NK-92 treated with Interleukin-12 subunit alpha and Interleukin-12 subunit beta, amount 100 ng/mL, for 24 hours (cell line): ENCODE measurements at places on chromosomes 5 and 9.

- no peak for DNase-seq
Measured at GRCh38 chr5:177099422-177100093, 12.8 kb downstream of the FGFR4 start.

- DNase-seq: no peak
Measured at GRCh38 chr9:76519075-76519835, 60.3 kb downstream of the GCNT1 start.

- no peak for DNase-seq
Measured at GRCh38 chr9:89154651-89155336, 23.8 kb downstream of the SHC3 start.

- DNase-seq: no peak
Measured at GRCh38 chr5:135631391-135631790, 52.6 kb upstream of the CXCL14 start.

DNA sequence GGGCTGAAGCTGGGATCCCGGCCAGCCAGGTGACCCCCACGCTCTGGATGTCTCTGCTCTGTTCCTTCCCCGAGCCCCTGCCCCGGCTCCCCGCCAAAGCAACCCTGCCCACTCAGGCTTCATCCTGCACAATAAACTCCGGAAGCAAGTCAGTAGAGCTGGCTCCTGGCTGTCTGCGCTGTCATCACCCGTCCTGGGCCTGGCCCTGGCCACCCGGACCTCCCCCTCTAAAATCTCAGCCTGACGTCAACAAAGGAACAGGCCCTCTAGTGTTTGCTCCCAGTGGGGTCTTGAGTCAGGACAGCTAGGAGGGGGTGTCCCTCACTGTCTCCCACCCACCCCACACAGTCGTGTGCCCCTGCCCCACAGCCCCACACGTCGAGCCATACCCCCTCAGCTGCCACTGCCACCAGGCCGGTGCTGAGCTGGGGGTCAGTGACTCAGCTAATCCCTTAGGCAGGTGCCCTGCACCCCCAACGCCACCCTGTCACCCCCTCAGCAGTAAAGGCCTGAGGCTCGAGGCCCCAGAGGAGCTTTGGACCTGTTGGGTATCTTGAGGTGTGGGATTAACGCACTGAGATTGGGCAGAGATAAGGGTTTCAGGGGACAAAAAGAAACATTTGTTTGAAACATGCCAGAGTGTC is 1.1 kb upstream of the LCNL1 start:
- no peak for DNase-seq

DNA sequence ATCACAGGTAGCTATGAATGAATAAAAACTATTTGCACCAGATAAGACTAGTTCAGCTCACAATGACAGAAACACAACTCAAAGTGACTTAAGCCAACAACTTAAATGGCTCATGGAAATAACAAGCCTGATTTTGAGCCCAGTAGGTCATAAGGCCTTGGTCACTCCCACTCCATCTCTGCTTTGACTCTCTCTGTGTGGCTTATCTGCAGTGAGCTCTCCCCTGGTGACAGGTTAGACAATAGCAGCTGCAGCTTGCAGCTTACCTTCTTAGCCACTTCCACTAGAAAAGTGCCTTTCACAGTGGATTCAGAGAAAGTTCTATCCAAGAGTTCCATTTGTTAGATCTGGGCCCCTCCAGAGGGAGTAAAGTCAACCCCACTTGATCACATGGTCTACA is 315.7 kb downstream of the RAB3C start:
- DNase-seq: no peak

DNA sequence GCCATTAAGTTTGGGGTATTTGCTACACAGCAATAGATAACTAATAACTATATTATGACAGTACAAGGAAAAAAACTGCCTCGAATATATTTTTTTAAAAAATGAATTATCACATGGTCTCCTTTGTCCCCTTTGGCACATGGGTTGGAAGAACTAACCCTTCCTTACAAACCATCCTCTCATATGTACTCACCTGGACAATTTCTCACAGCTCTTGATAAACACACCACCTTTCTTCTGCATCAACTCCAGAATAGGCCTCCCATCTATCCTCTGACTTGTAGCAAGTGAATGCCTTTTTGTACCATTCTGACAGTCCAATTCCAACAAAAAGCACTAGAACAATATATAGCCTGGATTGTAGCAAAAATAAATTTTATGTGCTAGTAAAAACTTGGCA is 78.7 kb upstream of the LARP1 start:
- DNase-seq: no peak

DNA sequence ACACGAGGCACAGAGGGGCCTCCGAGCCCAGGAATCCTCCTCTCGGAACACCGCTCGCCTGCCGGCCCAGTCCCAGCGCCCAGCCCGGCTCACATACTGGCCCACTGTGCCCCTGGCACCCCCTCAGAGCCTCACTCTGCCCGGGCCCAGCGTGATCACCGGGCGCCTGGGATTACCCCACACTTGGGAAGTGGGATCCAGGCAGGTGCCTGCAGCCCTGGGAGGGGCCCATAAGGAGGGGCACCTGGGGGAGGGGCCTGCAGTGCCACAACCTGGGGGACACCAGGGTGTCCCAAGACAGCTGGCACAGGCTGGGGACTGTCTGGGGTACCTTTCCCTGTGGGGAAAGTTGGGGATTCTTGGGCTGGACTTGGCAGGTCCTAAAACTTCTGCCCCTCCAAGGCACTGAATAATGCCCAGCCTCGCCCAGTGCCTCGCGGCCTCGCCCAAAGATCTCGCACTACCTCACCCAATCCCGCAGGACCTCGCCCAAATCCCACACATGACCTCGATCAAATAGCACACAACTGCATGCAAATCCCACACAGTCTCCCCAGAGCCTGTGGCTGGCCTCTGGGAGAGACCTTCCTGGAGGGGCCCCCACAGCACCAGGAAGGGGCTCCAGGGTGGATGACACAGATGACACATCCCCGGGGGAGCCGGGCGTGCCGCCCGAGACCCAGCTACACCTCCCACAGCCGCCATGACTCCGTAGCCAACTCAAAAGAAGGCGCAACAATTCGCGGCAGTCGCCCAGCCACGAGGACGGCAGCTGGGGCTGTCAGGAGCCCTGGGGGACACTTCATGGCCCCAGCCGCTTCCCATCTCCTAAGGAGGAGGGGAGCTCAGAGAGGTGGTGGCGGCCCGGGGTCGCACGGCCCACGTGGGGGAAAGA is 13.7 kb downstream of the NOTCH1 start:
- no peak for DNase-seq

DNA sequence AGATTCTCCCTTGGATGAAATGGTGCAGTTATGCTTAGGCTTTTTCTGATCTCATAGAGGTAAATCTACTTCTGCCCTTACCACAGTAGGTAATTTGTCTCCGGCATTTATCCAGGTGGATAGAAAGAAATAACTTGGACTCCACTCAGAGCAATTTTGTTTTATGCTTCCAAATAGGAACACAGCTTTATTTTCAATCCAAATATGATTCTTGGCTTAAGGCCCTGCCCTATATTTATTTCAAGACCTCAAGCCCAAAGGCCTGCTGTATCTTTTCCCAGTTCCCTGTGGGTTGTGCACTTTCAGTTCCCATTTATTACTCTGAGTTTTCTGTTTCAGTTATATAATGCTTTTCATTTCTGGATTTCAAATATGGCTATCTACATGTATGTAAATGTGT is 274.2 kb upstream of the SMC2 start:
- DNase-seq: no peak

DNA sequence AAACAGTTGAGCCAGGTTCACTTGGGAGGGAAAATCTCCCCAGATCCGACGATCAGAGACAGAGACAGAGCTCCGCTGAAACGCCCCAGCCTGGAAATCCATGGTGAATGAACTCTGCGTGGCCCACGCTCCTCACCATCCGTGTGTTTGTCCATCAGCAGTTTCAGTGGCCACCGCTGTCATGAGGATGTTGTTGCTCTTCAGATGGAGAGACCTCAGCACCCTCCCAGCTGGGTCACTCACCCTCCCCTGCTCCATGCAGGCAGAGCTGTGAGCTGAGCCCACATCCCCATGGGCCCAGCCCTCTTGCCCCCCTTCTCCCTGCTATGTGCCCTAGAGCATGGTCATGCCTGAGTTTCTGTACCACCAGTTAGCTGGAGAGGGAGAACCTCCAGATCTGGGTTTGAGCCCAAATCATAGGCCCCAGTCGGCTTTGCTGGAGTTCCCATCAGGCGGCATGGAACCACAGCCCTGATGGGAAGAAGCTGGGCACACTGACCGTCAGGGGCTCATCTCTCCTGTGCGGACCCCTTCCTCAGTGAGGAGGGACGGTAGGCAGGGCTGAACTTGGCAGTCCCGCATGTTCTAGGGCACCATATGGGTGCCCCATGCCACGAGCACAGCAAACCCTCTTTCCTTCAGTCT is 154.4 kb upstream of the COL5A1 start:
- no peak for DNase-seq

- no peak for DNase-seq
Measured at GRCh38 chr5:89036704-89037489, 153.9 kb upstream of the MEF2C start.

DNA sequence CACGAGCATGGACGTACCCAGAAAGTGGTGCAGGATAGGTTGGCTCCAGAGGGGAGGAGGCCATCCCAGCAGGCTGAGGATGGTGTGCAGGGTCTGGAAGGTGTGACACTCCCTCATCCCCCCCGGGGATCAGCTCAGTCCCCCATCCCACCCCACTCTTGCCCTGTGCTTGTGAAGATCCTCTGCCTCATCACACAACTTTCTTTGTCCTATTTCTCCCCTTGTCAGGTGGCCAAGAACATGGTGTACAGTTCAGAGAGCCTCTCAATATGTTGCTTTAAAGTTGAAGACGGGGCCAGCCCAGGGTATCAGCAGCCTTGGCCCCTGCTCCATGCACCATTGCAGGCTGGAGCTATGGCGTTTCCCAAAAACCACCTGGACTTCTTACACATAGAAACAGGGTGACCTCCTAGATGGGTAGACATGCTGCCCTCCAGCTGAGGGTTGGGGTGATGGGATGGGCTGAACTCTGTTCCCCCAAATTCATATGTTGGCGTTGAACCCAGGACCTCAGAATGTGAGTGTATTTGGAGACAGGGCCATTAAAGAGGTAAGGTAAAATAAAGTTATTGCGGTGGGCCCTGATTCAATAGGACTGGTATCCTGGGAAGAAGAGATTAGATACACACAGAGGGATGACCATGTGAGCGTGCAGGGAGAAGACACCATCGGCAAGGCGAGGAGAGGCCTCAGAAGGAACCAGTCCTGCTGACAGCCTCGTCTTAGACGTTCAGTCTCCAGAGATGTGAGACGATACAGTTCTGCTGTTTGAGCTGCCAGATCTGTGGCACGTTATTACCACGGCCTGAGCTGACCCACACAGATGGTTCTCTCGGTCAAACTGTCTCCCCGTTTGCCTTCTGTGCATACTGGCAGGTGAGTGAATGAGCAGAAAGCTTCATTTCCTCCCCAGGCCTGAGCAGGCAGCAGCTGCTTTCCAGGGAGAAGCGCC is 272.5 kb downstream of the GADD45G start:
- DNase-seq: no peak

- DNase-seq: no peak
Measured at GRCh38 chr5:88081877-88082276, 186.8 kb downstream of the TMEM161B start.

DNA sequence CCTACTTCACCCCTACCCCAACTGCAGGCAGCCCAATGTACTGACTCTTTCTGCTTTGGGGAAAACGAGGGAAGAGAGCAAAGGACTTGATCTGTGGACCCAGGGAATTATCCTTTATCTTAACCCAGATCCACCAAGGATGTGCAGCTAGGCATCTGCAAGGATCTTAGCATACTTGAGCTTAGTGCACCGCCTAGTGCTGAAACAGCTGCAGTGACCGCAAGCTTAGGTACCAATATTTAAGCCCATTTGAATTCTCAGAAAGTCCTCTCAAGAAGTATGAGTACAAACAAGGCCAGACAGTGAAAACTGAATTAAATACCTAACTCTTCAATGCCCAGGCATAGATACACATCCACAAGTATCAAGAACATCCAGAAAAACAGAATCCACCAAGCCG is 576.7 kb upstream of the ADAMTS16 start:
- DNase-seq: no peak

GRCh38 chr5:75668445-75668844 is 48.8 kb downstream of the POC5 start:
- no peak for DNase-seq

GRCh38 chr5:62268234-62268633 is 37.8 kb upstream of the KIF2A start:
- no peak for DNase-seq

- no peak for DNase-seq
Measured at GRCh38 chr9:83106263-83106662, 43.3 kb upstream of the RASEF start.

GRCh38 chr5:52804387-52804791 is 16.7 kb downstream of the ITGA1 start:
- DNase-seq: no peak

- DNase-seq: no peak
Measured at GRCh38 chr5:6398570-6399230, 20.4 kb upstream of the MED10 start.

GRCh38 chr9:119283078-119283794 is 86.0 kb downstream of the BRINP1 start:
- no peak for DNase-seq

GRCh38 chr5:6736106-6736505 is 22.9 kb downstream of the TENT4A start:
- DNase-seq: no peak

DNA sequence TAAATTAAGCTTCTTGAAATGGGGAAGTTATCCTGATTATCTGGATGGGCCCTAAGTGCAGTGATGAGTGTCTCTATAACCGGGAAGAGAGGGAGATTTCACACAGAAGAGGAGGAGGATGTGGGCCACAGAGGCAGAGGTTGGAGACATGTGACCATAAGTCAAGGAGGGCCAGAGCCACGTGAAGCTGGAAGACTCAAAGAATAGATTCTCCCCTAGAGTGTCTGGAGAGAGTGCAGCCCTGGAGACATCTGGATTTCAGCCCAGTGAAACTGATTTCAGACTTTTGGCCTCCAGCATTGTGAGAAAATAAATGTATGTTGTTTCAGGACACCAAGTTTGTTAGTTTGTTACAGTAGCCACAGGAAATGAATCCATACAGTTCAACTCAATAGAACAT is 442.9 kb downstream of the NTRK2 start:
- DNase-seq: no peak

- DNase-seq: no peak
Measured at GRCh38 chr5:179171816-179172745, 111.9 kb downstream of the ZNF354C start.

GRCh38 chr9:120857481-120857880 is 14.8 kb upstream of the PSMD5 start:
- no peak for DNase-seq

DNA sequence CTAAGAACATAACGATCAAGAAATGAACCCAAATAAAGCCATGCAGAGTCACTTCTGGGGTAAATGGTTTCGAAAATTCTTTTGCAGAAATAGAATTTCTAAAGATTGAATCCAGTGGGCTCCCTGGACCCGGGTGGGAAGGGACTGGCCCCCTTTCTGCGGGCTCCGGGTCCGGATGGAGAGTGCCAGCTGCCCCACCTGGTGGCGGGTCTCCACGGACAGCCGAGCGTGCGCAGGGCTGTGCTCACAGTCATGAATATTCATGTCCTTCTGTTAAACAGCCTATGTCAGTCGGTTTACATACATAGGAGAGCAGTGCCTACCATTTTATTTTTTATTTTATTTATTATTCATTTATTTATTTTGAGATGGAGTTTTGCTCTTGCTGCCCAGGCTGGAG is 4.7 kb upstream of the PPP1R26 start:
- DNase-seq: no peak
